ENCODE measurements at places on chromosomes 3 and 15.

- peak; percentile 12 for DNase-seq
Observed at GRCh38 chr15:44788748-44789147, 52.4 kb downstream of the TRIM69 start.

DNA sequence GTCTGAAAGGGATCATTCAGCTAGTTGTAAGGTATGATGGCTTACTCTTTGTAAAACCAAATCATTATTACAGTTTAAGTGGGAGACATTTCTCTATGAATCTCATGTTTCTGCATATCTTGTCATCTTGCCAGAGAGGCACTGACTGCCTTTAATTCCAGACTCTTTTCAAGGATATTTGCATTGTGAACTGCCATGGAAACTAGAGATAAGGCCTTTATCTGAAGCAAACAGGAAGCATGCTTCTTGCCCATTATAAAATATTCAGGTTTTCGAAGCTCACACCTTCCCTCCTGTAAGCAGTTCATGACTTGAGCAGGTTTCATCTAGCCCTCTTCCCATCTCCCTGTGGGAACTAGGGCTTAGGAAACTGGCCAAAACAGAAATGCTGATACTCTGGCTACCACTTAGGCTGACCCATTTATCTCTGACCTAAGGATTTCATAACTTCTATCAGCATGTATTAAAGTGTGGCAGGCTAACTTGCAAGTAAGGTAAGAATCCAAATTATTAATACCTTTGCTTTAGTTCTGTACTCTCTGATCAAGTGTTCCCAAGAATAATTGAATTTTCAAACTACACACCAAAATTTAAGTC lies 326.6 kb upstream of the ALCAM start:
- DNase-seq = no peak

- DNase-seq = no peak
Observed at GRCh38 chr3:107221856-107222255, 155.4 kb upstream of the CCDC54 start.

DNA sequence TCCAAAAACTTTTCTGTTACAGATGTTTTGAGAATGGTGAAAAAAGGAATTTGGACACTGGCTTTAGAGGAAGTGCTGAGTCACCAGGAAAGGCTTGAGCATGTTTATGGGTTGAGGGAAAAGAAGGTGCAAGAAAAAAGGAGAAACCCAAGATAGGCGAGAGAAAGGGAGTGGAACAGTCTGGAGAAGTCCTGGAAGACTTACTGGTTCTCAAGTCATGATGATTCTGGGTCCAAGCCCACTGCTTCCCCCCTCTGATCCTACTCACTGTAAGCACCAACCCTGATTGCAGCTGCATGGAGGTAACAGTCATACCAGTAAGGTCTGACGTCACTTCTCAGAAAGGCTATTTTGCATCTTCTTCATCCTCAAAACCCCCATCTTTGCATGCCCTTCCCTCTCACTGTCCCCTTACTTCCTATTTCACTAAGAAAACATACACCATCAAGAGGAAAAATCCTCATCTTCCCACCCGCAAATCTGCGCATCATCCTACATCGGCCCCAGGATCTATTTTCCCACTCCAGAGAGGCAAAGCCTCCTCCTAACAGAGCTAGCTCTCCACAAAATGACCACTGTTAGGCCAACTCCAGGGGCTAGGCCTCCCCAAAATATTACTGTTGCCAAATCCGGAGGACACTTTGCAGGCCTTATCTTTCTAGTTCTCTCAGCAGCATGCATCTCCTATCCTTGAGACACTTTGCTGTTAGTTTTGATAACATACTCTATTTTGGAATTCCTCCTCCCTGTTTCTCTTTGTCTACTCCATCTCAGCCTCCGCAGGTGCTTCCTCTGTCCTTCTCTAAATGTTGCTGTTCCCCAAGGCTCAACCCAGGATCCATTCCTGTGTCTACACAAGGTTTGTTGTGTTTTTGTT lies 3.2 kb upstream of the ATP13A3 start:
- DNase-seq = no peak

DNA sequence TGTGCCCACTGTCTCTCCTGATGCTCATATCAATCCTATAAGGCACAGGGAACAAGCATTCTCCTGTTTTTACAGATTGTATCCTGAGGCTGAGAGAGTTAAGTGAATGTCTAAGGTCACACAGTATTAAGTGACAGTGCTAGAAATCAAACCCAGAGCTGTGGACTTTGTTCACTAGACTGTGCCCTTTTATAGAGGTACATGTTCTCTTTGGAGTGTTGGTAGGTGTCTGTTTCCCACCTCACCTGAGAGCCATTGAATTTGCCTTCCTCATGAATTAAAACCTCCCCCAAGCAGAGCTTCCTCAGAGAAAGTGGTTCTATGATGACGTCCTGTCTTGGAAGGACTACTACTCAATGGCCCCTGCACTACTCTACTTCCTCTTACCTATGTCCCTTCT lies 12.4 kb downstream of the ADIPOQ start:
- no peak for DNase-seq

DNA sequence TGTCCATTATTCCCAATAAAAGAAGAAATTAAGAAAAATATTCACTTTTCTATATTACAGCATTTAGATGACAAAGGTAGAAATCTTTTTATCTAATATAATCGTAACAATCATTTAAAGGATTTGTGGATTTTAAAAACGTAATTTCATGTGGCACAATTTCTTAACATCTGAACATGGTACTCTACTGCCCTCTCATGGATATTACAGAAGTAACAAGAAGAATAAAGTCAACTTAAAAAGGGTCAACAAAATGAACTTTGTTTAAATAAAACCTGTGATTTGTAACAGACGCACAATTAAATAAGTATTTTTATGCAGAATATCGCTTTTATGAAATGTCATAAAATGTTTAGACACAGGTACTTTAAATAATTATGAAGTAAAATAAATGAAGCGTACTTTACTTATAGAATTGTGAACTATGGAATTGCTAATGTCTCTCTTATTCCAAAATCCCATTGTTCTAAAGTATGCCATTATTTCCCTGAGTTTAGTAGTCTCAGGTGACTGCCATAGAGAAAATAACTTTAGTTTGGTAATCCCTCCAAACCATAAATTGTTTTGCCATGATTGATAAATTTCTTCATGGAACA lies 366.8 kb upstream of the ZNF385D start:
- DNase-seq = no peak

DNA sequence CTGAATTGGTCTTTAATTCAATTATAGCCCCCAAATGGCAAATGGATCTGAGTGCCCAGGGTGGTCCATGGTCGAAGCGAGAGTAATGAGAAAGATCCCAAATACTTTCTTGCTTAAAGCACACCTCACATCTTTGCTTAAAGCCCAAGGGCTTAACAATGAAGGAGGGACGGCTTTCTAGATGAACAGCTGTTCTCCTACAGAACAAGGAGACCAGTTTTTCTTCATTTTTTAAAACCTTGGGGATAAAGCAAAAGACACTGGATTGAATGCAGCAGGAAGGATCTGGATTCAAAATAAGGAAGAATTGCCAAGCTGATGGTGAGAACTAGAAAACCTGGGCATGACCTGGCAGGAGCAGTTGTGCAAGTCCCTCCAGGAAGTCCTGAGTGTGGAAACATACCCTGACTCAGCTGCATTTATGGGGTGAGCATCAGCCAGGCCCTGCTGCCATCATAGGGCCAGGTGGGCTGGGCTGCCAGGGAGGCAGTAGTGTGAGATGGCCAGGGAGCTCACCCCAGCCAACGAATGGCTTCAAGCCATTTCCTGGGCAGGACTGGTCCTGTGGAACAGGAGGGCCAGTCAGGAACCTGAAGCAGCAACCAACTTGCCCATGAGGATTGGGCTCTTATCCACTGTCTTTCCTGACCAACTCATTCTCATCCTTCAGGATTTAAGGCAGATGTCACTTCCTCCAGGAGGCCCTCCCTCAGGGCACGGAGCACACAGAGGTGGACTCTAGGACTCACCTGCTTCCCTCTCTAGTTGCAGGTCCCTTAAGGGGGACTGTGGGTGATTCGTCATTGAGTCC lies 18.4 kb upstream of the RHCG start:
- no peak for DNase-seq

DNA sequence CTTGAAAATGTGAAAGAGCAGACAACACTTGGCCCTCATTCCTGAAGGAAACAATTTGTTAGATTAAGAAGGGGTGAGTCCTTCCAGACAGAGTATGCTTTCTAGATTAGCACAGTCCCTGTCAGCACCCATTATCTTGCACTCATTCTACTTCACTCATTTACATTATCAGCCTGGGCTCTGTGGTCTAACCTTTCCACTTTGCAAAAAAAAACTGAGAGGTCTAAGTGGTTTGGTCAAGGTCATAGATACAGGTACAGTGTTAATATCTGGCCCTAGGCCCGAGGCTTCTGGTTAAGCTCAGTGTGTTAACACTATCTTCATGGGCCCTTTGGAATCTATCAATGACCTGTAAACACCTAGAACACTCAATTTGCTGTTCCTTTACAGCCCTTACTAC lies 123.4 kb upstream of the LRRN1 start:
- DNase-seq = no peak

DNA sequence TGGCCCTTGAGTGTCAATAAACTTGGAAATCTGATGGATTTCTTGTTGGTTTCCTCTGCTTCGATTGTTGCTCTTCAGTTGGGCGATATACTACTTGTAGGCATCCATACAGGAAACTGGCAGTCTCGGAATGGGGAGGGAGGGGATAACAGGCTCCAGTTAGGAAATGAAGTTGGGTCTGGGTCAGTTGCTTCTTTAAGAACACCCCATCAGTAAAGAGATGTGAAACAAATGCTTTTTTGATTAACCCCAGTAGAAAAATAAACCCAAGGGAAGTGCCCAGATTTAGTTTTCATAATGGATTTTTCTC lies 681 bp downstream of the CHMP2B start:
- no peak for DNase-seq

DNA sequence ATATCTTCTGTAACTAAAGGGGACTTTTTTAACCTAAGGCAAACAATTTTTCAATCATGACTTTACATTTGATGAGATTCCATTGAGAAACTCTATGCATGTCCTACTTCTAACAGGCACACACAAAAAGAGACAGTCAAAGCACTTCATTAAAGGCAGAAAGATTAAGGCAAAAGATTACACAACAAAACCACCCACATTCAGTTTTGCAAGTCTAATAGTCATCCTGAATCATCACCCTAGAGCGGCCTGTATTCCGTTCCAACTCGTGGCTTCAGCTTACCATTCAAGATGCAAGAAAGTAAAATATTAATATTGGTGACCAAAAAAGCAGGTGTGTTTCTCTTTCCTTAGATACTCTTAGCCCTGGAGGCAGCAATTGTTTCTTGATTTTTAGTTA lies 205.9 kb downstream of the P3H2 start:
- no peak for DNase-seq

DNA sequence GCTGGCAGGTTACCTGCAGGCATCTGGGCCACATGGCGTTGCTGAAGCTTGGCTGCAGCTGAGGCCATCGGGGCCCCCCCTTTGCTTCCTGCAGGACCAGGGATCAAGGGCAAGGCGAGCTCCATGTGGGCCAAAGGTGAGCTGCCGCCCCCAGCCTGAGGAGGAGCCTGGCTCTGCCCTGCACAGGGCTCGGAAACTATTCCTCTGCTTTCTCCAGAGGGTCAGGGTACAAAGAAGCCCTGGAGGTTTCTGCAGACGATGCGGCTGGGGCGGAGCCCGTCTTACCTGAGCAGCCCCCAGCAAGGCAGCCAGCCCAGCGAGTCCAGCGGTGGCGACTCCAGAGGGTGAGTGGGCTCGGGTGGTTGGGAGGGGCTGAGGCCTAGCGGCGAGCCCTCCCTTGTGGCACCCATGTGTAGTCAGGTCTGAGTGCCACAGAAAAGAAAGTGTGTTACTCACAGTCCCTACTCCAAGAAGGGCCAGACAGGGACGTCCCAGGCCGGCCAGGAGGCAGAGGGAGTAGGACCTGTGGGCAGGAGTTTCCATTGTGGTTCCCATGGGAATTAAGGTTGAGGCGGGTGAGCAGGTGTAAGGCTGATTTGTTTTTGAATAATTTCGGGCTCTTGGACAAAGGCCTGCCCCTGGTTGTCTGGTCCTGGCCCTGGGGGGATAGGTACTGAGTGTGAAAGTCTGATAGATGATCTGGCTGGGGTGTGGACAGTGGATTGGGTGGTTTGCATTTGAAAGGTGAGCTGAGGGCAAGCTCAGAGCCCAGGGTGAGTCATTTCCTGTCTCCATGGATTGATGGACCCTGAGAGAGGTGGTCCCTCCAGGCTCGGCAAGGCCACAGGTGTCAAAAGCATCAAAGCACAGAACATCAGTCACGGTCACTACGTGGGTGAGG lies 25.4 kb downstream of the CFAP100 start:
- no peak for DNase-seq

DNA sequence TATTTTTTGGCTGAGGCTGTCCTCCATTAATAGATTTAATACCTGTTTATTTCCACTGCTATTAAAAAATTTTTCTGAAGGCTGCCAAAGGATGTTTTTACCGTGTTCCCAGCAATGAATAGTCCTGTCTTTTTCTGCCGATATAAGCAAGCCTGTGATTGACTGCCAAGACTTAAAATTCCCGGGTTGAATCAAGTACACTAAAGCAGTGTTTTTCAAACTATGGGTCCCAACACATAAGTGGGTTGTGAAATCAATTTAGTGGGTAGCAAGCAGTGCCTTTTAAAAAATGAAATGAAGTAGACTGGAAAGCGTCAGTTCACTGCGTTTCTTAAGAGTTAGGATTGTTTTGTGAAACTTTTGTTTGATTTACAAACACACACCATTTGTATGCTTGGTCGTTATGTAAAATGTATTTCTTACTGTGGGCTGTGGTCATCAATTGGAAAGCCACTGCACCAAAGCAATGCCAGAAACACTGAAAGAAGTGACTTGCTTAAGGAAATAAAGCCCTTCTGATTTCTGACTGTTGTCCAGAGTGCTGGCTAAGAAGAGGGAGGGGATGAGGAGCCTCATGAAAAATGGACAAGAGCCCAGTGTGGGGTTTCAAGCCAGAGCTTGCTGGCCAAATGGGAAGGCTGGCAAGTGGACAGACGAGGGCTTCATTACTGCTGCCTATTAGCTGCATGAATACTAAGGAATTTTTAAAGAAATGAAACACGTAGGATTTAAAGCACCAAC lies 206.0 kb downstream of the THRB start:
- no peak for DNase-seq

DNA sequence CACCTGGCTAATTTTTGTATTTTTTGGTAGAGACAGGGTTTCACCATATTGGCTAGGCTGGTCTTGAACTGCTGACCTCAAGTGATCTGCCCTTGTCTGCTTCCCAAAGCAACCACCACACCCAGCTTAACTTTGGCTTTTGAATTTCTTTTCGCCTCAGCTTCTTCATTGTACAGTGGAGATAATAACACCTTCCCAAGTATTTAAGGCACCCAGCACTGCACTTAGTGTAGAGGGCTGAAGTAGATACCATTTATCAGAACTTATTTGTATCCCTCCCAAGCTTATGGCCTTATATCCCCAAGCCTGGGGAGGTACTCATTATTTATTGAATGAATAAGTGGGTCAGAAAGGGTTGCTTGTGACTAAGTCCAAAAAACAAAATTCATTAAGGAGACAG lies 2.3 kb downstream of the SQOR start:
- DNase-seq = no peak

DNA sequence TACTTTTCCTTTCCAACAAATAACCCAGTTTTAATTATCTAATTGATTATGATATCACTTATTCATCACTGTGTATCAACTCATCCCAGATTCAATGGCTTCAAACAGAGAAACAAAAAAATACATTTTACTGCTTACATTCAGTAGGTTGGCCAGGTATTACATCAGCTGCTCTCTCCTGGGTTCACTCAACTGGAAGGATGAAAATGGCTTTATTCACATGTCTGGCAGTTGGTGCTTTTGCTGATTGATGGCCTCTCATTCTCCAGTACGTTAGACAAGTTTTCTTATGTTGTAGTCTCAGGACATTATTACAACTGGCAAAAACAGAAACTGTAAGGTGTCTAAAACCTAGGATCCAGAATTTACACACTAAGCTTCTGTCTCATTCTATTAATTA lies 811.0 kb upstream of the ALCAM start:
- DNase-seq = no peak
